Memory B cell (primary cell): ENCODE measurements at places on chromosomes 12 and 14.
A peak's percentile ranks its signal among the peaks of the same experiment; 100 is the strongest.

- DNase-seq, result no peak
These were observed 173.1 kb downstream of the FLRT2 start for GRCh38 chr14:85702997-85703396.

- no peak for DNase-seq
These were observed 332.2 kb downstream of the ALG10 start for GRCh38 chr12:34354239-34355200.

- no peak for DNase-seq
These were observed 13.2 kb downstream of the ZNF219 start for GRCh38 chr14:21084998-21085853.

DNA sequence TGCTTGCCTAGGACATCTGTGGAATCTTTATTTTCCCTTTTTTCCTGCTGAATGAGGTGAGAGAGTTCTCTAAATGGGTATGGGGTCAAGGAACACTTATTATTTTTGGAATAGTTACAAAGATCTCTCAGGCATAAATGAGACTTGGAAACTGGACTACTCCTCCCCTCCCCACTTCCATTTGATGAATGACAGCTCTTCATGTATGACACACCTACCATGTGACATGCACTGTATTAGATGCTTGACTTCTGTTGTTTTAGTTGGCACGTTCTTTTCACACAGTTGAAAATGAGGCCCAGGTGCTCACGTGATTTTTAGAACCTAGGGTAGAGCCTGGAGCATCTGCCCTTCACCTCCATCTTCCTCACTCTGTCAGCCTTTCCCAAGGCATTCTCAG is 62.4 kb downstream of the VCPKMT start:
- no peak for DNase-seq

DNA sequence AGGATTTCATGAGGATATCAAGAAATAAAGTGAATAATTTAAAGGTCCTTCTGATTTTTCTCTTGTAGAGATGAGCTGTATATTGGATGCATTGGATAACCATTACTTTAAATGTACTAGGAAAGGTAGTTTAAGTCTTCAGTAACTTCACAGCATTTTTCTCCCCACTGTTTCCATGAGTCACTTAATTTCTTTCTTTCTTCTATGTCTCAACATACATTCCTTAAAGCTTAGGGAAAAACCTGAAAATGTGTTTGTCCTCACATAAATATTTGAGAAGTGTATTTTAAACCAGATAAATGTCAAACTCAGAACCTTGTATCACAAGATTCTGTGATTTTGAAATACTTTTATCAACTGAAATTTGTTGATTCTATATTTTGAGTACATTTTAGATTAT is 1970.2 kb upstream of the FLRT2 start:
- DNase-seq, result no peak

GRCh38 chr12:108457006-108457733 is 57.9 kb upstream of the FICD start:
- peak; percentile 23 for DNase-seq

- DNase-seq, result no peak
These were observed 357.3 kb upstream of the RGS6 start for GRCh38 chr14:71574976-71575375.

DNA sequence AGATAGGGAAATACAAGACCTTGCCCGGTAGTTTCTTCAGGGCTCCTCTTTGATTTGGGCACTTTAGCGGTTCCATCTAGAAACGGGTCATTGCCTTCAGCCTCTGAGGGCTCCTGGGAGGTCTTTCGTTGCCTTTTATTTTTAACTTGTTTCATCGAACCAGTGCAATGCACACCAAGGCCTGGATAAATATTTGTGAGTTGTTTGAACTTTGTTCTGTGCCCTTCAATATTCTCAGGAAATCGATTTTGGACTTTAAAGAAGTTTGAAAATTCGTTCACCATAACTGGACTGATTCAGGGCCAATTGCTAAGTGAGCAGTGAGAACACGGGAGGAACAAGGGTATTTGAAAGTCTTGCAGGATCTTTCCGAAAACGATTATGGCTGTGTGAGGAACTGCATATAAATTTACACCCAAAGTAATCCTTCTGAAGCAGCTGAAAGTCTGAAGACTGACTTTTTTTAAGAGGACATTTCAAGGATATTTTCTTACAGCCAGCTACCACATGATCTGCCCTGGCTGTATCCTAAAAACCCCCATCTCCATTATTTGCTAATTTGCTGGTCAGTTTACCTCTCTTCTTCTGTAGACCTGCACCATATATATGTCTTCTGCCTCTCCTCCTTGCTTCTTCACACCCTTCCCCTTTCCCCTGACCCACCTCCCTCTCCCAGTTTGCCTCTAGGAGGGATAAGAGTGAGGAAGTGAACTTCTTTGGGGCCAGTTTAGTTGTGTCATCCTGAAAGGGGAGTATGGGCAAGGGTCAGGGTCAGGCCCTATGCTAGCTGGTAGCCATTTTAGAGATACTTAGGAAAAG is 8.0 kb downstream of the DUSP6 start:
- DNase-seq, result no peak

GRCh38 chr12:19242581-19242980 is 113.0 kb downstream of the PLEKHA5 start:
- no peak for DNase-seq

- peak; percentile 78 for DNase-seq
These were observed 23.7 kb upstream of the DHRS4 start for GRCh38 chr14:23929822-23930294.
